Activated naive CD8-positive, alpha-beta T cell treated with anti-CD3 and anti-CD28 coated beads for 36 hours (primary cell): ENCODE measurements at places on chromosomes 3 and 15. TPM values are rescaled to one million over a fixed set of nuclear protein-coding genes. Genes with fewer than 3 reads are reported as not detected.

DNA sequence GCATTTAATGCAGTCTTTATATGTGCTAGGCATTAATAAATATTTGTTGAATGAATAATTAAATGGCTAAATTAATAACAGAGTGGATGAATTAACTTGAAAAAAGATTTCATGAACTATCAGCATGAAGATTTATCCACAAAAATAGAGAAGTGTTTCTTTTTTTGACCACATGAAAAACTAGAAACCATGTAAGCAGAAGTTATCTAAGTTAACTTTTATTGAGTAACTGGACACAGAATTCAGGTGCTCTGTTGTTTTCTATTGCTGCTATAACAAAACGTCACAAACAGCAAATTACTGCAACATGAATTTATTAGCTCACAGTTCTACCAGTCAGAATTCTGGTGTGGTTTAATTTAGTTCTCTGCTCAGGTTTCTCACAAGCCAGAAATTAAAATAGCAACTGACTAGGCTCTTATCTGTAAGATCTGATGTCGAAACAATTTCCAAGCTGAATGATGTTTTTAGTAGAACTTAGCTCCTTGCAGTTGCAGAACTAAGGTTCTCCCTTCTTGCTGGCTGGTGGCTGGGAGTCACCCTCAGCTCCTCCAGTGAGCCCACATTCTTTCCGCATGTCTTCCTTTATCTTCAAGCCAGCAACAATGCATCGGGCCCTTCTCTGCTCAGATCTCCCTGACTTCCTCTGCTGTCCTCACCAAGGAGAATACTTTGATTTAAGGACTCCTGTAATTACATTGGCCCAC lies 810.2 kb upstream of the ALCAM start:
- no peak for DNase-seq

MKRN3 gene
- total RNA-seq: 1.0 TPM

DNA sequence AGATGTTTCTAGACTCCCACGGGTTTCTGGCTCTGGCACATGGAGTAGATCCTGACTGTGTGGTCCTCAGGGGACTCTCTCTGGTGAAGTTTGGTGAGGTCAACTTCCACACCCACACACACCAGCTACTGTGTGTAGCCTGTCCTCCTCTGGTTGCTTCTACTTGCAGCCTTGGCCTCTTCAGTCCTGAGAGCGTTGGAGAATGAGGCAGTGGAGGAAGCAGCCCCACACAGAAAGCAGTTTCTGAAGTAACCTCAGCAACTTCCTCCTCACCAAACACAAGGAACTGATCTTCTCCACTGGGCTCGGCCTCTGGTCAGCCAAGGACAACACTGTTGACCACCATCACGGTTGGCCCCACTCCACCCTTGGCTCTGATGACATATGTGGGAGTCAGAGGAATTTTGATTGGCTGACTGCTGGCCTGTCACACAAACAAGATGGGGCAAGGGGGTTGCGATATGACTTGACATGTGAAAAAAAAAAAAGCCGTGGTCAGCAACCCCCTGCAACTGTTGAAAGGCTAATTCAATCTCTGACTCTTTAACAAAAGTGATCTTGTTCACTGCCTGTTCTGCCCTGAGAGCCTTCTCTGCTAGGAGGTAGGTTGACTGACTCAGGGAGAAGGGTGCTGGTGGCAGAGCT lies 19.6 kb downstream of the CD86 start:
- DNase-seq: no peak

DNA sequence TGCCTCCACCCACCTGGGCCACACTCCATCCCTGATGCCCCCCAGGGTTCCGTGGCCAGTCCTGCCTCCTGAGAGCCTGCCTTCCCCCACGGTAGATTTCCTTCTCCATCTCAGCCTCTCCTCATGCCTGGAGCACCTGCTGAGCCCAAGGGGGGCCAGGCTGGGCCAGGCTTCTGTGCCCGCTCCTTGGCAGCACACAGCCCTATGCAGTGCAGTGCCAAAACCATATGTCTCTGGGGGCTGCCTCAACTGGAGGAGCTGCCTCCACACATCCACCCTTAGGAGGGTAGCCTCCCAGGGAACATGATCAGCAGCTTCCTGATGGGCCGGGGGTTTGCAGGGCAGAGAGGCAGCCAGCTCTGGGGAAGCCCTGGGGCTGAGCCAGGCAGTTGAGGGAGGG lies 24.6 kb upstream of the GATA2 start:
- no peak for DNase-seq

DNA sequence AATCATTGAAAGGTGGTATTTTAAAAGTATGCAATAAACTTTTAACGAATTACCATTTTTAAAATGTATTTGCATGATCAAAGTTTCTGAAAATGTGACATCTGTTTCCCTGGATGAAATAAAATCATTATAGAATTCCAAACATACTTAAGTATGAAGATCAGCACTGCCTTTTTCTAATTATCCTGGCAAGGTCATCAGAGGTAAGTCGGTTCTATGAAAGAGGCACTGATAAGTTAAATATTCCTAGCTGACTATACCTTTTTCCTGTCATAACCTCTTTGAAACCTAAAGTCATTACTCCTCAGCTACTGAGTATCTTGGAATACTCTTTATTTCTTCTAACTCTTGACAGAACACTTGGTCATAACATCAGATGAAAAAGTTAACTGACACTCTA lies 406.1 kb upstream of the ALCAM start:
- no peak for DNase-seq

DNA sequence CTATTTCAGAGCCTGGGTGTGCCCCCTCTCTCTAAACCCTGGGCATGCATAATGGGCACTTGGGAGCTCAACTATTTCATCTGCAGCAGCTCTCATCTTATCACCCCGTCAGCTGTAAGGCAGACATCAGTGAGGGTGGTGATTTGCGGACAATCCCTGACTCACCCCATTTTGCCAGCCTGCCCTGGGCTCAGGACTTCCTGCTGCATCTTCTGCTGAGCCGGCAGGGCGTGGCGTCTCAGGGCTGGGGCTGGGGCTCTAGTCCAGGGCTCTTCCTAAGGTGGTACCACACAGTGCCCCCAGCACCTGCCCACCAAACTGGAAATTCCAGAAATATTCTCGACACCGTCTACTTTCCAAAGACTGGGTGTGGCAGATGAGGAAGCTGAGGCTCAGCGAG lies 925 bp upstream of the PSTPIP1 start:
- peak; percentile 64 for DNase-seq

PRR23C gene
- total RNA-seq: not detected
